Brain pericyte (primary cell): ENCODE measurements at places on chromosomes 2 and 18.
A peak's percentile ranks its signal among the peaks of the same experiment; 100 is the strongest.

DNA sequence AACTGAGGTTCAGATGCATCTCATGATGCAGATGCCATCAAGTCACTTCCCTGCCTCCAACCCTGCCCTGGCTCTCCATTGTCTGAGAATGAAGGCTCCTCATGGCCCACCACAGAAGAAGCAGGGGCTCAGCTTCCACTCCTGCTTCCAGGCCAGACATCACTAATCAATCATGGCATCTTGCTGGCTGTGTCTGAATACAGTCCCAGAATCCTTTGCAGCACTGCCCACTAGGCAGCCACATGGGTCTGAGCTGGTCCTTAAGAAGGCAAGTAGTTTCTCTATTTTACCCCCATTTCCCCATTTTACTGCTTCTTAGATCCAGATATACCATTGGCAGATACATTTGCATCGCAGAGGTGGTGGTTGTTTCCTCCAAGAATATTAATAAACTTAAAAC, 7.3 kb downstream of the ASPRV1 start:
- DNase-seq: no peak

DNA sequence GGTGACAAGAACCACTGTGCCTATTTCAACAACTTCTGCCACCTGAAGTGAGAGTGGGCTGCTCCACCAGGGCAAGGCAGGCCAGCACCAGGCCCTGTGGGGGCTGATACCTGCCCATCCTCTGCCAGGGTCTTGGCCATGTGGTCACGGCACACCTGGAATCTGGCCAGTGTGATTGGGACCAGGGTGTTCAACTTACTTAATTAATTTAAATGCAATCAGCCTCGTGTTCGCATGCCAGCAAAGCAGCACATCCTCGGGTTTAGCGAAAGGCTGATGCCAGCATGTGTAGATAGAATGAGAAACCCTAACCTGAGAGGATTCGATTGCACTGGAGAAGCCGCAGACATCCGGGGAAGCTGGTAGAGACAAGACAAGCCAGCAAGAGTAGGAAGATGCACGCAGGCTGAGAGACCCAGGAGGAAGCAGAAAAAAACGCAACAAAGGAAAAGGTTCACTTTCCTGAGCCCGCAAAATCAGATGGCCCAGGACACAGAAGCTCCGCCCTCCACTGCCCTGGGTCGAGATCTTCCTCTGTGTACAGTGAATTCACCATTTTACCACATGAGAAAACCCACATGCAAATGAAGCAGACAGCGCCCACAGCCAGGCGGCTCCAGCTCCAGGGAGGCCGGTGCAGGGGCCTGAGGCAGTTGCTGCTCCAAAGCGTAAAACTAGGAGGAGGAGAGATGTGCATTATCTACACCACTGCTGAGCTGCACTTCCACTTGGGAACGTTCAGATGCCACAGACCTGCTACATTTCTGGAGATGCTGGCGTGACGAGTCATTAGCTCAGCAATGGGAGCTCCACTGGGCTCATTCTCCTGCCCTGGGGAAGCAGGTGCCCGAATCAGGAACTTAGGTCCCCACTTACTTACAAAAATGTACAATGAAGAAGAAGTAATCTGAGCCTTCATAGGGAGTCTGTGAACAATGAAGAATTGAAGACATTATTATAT, 92.1 kb downstream of the TMEM18 start:
- no peak for DNase-seq

DNA sequence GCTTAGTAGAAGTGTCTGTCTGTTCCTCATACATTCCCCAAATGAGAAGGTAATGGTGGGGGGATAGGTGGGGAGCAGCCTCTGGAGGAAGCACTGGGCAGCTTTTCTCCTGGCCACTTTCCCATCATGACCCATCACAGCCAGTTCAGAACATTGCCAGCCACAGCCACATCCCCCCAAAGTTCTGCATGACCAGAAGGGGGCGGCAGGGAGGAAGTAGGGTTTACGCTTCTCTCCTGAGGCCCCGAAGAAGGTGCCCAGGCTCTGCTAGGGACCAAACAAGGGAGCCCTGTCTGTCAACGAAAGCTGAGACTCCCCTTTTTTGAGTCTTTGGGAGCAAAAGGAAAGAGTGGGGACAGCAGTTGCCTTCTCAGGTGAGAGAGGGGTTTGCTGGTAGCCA, 7.7 kb downstream of the IGFBP5 start:
- no peak for DNase-seq

DNA sequence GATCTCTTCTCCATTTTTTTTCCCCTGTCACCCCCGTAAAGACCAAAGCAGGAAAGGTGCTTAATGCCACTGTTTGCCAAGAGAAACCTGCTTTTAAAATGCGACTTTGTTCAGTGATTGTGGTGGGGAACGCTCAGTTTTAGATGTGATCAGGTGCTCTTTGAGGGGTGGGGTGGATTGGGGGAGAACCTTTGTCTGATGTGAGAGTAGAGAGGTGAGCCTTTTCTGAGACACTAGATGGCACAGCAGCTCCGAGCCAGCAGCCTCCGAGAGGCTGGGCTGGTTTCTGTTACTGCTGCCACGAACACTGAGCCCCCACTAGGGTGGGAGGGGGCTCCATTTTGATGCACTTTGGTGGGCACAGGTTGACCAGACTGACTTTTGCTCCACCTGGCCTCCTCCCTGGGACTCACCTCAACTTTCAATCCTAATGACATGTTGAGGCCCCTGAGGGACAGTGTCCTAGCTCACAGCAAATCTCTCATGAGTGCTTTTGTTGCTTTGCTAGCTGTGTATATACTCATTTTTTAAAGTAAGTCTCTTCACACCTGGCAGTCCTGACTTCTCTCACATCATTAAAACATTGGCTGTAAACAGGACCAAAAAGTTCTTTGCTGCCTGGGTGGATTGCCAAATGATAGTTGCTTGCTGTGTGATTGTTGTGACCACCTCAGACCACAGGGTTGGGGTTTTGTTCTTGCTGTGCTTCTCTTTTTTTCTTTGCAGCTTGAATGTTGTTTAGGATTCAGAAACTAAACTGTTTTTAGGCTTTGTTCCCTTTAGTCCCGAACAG, 98.2 kb upstream of the MAP3K20 start:
- DNase-seq: no peak

DNA sequence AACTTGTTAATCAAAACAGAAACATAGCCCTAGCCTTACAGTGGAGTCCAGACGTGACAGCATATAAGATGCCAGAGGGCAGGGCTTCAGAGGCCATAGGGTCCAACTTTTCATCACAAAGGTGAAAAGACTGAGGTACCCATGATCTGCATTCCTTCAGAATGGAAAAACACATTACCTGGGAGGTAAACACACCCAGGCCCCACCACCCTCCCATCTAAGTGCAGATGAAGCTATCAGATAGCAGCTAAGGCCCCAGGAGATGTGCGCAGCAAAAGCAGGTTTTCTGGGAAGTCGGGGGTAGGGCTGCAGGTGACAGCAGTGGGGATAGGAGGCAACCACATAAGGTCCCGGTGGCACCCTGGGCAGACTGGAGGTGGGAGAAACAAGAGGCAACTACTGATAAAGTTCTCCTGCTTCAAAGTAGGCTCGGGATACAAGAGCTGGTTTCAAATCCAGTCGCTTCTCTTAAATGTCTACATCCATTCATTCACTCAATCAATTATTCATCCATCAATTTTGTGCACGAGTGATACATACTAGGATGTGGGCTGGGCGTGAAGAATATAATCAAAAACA, 75.1 kb upstream of the TMEM247 start:
- no peak for DNase-seq

GRCh38 chr2:43021791-43022509, 204.5 kb downstream of the ZFP36L2 start:
- no peak for DNase-seq

- no peak for DNase-seq
Observed at GRCh38 chr2:107731435-107731834, 95.3 kb upstream of the RGPD4 start.

- peak; percentile 20 for DNase-seq
Observed at GRCh38 chr2:118855451-118856279, 8.2 kb upstream of the EN1 start.

- DNase-seq: no peak
Observed at GRCh38 chr2:6888724-6889123, 11.1 kb downstream of the RSAD2 start.

DNA sequence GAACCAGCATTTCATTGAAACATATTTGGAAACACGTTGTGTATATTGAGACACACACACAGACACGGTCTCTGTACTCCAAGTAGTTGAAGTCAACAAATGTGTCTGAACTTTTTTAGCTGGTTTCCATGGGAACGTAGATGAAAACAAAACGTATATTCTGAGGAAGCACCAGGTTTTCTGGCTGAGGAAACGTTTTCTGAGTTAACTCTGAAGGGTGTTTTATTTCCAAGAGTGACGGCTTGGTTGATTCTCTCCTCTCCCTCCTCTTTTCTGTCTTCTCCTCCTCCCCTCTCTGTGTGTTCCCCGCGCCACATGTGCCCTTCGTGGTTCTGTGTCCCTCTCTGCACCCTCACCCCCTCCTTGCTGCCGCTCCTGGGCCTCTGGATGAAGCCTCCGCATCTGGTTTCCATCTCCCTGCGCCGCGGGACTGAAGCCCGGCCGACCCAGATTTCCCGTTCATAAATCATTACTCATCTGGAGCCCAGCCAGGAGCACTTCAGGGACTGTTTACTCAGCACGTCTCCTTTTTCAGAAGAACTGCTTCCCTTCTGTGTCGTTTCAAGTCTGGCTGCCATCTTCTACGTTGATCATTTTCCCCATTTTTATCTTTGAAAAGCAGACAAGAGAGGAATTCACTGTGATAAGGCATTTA, 122.7 kb downstream of the COL6A3 start:
- DNase-seq: peak; percentile 100

DNA sequence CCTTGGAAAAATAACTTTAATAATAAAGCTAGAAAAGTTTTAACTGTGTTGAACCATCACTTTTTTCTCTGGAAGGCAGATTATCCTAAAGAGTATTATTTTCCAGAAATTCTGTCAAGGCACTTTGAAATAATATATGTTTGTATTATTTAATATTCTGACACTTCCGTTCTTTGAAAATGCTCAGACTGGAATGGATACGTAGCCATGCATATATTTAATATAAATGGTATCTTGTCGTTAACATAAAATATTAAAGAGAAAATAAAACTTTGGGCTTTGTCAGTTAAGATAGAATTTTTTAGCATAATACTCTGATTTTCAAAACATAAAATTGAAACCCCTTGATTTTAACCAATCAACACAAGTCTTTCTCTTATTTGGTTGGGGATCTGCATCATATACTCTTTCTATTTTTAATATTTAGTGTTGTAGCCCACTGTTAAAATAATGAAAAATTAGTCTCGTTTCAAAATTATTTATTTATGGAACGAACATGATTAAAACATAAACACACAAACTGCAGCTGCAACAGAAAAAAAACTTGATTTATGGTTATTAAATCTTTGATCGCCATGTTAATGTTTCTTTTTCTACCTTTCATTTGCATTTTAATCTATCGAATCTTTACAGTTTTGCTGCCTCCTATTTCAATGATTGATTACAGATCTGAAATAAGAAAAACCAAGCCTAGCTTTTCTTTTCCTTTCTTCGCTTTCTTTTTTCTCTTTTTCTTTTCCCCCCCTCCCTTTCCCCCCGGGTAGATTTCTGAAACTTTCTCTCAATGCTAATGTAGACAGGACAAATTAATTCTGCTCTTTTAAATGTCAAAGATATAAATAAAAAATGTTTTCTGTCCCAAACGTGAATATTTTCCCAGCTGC, 145.5 kb downstream of the MEIS1 start:
- no peak for DNase-seq

DNA sequence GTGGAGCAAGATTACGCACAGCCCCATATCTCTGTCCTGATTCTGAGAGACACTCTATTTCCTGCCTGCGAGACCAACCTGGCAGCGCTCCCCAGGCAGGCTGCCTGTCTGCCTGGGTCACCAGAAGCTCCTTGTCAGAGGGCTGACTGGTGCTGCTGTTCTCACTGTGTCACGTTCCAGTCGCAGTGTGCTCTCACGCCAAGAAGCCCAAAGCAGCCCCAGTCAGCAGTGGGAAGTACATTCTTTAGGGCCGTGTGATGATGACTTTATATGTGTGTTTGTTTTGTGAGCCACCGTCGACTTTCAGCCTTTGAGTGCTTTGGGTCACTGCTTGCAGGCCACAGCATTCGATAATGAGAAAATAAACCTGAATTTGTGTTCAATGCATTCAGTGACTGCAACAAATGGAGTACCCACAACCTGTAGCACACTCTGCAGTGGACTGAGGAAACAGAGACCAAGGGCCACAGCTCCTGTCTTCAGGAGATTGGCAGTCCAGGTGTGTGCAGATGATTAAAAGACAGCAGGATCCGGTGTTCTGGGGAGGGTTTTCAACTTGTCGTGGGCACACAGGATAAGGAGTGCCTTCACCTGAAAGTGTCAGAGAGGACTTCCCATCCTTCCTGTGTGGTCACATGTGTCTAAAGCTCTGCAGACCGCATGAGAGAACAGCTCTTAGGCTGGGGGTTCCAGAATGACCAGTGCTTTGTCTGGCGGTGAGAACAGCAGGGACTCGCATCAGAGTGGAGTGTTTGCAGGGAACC, 4.8 kb downstream of the TNFRSF11A start:
- no peak for DNase-seq

DNA sequence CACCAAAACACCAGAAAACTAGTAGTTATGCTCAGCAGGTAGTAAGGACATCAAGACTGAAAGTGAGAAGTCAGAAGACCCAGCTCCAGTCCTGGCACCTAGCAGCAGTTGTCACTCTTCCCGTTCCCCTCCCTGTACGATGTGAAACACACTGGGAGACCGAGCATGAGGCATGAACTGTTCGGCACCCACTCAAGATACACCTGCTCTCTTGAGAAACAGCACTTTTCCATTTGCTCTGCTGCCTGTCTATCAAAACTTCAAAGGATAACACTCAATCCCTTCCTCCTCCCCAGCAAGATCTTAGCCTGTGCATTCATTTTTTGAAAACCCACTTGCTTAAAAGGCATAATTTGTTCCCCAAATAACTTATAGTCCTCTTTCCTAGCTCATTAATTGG, 123.9 kb downstream of the PLEKHM3 start:
- no peak for DNase-seq

DNA sequence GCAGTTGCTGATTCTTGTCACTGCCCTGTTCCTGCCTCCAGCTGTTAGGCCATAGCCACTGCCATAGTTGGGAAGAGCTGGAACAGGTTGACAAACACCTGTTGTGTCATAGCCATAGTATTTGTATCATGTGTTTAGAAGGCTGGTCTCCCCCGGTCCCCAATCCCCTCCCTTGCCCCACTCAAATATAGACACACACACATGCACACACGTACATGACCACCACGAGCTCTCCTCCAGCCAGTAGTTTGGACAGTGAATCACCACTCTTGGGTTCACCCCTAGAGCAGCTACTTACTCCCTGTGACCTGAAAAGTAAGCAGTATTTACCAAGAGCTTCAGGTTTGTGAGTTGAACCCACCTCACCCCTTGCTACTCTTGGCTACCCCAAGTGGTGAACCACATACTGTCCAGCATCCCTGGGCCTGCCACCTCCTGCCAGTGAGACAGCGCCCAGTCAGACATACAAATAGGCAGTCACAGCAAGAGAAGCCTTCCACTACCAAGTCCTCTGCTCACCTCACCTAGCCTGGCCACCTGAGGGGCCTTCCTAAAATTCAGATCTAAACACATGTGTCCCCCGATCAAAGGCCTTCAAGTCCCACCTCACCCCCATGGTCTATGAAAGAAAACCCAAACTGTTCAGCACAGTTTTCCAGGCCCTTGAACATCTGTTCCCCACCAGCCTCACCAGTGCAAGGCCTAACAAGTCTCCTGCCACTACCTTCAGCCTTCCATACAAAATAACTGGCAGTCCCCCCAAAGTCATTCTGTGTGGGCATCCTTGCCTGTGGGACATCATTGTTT, 7.1 kb downstream of the PCBP1 start:
- DNase-seq: no peak
